ENCODE measurements at places on chromosomes 12 and 14. TPM values are rescaled to one million over a fixed set of nuclear protein-coding genes. Genes with fewer than 3 reads are reported as not detected.

The RAD9B gene
- under 0.01 TPM for total RNA-seq

The NELL2 gene
- total RNA-seq = not detected

The SIX6 gene
- not detected for total RNA-seq

The COX8C gene
- total RNA-seq = not detected

The GALNT16 gene
- 0.17 TPM for total RNA-seq

The SPX gene
- 1.2 TPM for total RNA-seq

The PPP4R4 gene
- 0.45 TPM for total RNA-seq

The SMIM41 gene
- total RNA-seq = not detected

The SRRM4 gene
- total RNA-seq = not detected

The BHLHE41 gene
- total RNA-seq = 0.45 TPM

The CLEC1A gene
- not detected for total RNA-seq

The ATG101 gene
- total RNA-seq = 50.7 TPM

The TCL1B gene
- total RNA-seq = not detected

The EIF4B gene
- total RNA-seq = 439 TPM

The TMEM179 gene
- not detected for total RNA-seq

The RPGRIP1 gene
- total RNA-seq = not detected

The PLEKHG3 gene
- total RNA-seq = 9.1 TPM

The TBC1D30 gene
- 0.45 TPM for total RNA-seq

The ENDOU gene
- not detected for total RNA-seq

The TRAF3 gene
- total RNA-seq = 8.9 TPM

The KRT80 gene
- total RNA-seq = 0.17 TPM

The CFAP54 gene
- total RNA-seq = 0.34 TPM

The BEST3 gene
- total RNA-seq = not detected

The CRIP1 gene
- total RNA-seq = 1.7 TPM

The ASPG gene
- total RNA-seq = not detected

The ANKS1B gene
- total RNA-seq = not detected

The TSPAN8 gene
- not detected for total RNA-seq

The ADCY6 gene
- 13.3 TPM for total RNA-seq

The SERPINA12 gene
- not detected for total RNA-seq

The C12orf42 gene
- total RNA-seq = not detected

The PMCH gene
- total RNA-seq = not detected

The MLEC gene
- 64.1 TPM for total RNA-seq

The CLEC2A gene
- not detected for total RNA-seq

The RASAL1 gene
- not detected for total RNA-seq

The AQP2 gene
- not detected for total RNA-seq

The ZNF740 gene
- total RNA-seq = 5.9 TPM

The TEX22 gene
- under 0.01 TPM for total RNA-seq

The MANSC4 gene
- not detected for total RNA-seq

The FZD10 gene
- total RNA-seq = not detected
